ENCODE measurements at places on chromosomes 13 and 19.
A peak's percentile ranks its signal among the peaks of the same experiment; 100 is the strongest.

GRCh38 chr19:4633140-4633967 is 6.0 kb upstream of the TNFAIP8L1 start:
- peak; percentile 53 for DNase-seq

DNA sequence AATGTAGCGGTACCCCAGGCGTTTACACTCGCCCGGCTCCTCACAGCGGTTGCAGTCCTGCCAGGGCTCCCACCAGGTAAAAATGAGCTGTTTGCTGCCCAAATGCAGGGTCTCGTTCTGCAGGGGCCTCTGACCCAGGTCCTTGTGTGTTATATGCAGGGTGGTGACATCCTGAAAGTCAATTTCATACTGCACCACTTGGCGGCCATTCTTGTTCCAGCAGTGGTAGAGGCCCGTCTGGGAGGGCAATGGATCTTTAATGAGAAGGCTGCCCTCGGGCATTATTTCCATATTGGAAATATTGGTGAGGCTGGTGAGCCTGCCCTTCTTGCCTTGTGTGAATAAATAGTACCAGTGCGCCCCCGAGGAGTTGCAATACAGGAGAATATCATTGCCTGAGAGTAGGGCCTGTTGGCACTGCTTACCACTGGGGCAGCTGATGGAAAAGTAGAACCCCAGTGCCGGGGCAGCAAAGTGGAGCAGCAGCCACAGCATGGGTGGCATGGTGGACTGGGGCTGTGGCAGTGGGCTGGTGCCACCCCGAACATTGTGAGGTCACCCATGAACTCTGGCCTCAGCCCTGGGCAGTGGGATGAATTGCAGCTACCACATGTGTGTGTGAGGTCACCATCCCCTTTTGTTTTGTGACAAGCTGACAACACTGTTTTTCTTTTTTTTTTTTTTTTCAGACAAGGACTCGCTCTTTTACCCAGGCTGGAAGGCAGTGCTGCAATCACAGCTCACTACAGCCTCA is at the start of gene FAM187B:
Gene FAM187B (minus strand): TSS at position 563 of the 754 bp plus-strand sequence. CDS start 59 bp downstream, at position 504.
- no peak for DNase-seq

- no peak for DNase-seq
These were observed at the start of gene TJP3 for GRCh38 chr19:3708207-3708931. TSS of gene TJP3 (plus strand) at chr19:3708384. CDS start at chr19:3728433, 20,049 bp downstream.

GRCh38 chr19:45376045-45376724 is 5.8 kb upstream of the ERCC2 start:
- DNase-seq, result peak; percentile 64

DNA sequence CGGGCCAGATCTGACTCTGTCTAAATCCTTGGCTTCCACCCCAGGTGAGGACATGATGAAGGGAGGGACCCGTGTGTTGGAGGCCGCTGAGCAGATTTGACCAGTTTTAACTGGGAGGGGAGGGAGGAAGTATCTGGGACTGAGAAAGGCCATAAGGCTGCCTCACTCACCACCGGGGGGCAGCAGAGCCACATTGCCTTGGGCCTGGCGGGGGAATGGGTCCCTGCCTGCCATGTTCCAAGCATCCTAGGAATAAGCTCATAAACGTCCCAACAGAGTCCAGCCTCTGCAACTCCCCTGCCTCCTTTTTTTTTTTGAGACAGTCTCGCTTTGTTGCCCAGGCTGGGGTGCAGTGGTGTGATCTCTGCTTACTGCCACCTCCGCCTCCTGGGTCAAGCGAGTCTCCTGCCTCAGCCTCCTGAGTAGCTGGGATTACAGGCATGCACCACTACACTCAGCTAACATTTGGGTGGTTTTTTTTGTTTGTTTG is 15.5 kb downstream of the MAST3 start:
- peak; percentile 63 for DNase-seq

DNA sequence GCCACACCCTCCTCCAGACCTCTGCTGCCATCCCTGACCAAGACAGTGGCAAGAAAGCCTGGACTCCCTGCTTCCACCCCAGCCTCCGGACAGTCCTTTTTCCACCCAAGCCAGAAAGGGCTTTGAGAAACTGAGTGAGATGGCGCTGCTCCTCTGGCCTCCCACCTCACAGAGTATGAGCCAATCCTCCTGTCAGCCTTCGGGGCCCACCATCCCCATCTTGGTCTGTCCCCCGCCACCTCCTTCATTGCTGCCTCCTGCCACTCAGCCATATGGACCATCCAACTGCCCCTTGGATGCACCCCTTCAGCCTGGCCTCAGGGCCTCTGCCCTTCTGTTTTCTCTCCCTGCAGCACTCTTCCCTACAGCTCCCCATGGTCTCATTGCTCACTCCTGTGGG is 125.7 kb downstream of the CRYL1 start:
- no peak for DNase-seq

- no peak for DNase-seq
These were observed 3.4 kb downstream of the RFX1 start for GRCh38 chr19:14002571-14003250.

- DNase-seq, result no peak
These were observed 8.0 kb upstream of the SOX1 start for GRCh38 chr13:112058941-112059340.

DNA sequence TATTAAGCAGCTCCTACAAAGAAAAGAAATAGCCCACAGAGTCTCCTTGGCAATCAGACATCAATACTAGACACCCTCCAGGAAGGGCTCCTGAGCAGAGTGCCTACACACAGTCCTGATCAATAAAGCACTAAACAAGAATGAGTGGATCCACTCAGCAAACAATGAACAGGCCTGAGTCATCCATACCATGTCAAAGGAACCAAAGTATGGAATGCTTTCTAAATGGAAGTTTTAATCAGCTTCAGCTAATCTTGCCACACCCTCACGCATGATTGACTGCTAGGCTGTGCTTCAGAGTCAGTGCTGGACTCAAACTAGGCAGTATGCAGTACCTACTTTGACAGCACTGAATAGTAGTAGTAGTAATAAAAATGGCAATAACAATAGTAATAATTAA is 392.7 kb upstream of the HTR2A start:
- DNase-seq, result no peak

- DNase-seq, result no peak
These were observed 97.0 kb downstream of the DCT start for GRCh38 chr13:94382517-94382916.

DNA sequence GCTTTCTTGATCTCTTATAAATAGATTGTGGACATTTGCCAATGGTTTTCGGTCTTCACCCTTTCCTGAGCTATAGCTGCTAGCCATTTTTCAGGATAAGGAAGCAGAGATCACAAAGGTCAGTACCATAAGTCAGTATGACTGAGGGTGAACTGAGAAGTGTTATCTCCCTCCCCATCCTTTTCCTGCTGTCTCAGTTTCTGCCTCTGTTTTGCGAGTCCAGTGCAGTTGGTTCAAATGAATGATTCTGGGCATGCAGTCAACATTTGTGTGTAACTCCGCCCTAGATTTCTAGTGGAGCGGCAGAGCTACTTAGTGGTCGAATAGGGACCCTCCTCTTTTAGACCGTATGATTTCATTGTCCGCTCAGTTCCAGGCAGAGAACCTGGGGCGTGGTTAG is 460.8 kb upstream of the ARGLU1 start:
- no peak for DNase-seq

GRCh38 chr19:31530781-31531180 is 181.5 kb upstream of the TSHZ3 start:
- DNase-seq, result no peak

DNA sequence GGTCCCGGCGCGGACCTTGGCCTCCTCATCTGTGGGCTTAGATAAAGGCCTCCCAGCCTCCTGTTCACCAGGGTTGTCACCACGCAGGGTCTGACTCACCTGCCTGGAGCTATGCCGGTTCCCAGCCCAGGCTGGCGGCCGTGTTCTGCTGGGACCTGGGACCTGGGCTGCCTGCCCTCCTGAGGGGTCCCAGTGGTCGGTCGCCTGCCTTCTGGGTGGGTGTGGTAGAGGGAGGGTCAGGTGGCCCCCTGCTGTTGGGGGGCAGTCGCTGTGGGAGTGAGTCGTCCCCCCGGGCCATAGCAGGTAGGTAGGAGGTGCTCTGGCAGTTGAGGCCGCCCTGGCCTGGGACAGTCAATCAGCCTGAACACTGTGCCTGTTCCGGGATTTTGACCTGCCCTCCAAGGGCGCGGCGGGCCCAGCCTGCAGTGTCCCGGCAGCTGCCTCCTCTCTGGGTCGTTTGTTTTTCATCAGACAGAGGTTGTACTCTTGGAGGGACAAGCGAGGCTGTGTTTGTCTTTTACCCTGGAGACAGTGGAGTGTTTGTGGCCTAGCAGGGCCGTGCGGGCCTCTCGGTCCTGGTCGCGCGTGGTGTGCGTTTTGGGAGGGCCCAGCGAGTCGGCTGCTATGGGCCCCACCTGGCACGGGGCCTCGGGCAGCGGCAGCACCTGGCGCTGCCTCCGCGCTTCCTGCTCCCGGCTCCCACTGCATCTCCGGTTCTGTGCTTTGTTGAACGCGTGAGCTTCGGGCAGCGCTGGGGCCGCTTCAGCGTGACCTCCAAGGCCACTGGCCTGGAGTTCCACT is 2.6 kb downstream of the ADAT3 start:
- no peak for DNase-seq

GRCh38 chr13:39036212-39036611 is 1.7 kb downstream of the PROSER1 start:
- no peak for DNase-seq

DNA sequence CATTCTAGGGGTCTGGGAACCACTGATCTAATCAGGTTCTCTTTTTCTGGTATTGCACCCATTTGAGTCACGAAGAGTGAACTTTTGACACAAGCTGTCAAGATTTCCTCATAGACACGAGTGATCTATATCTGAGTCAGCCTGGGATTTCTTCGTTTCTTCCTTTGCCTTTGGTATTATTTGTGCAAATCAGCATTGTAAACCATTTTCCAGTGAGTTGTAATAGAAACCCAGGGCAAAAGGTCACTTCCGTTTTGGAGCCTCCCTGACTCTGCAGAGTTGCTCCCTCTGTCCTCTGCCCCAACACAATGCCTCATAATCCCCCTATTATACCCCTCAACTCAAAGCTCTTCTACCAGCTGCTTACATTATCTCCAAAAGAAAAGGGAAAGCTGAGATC is 615.1 kb downstream of the EFNB2 start:
- no peak for DNase-seq

- no peak for DNase-seq
These were observed 1.8 kb upstream of the SPRY2 start for GRCh38 chr13:80342471-80343371.

- no peak for DNase-seq
These were observed 16.8 kb upstream of the PSG9 start for GRCh38 chr19:43286096-43286495.

DNA sequence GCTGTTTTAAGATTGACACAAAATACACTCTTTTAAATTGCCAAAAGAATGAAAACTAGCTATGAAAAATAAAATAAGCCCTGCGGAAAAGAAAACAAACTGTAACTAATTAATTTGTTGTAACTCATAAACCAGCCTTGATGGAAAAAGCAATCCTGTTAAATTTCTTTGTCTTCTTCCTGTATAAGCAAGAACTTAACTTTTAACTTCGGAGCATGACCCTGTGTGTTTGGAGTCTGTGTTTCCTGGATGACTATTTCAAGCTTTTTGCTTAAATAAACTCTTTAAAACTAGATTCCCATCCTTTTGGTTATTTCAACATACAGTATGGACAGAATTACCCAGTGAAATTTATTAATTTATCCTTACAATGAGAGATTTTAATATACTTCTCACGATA is 122.6 kb downstream of the TNFRSF19 start:
- DNase-seq, result no peak

- DNase-seq, result no peak
These were observed 17.1 kb downstream of the MYO9B start for GRCh38 chr19:17092696-17093095.

GRCh38 chr13:68125087-68125480 is 894.9 kb upstream of the PCDH9 start:
- no peak for DNase-seq

- DNase-seq, result peak; percentile 43
These were observed 7.5 kb upstream of the ARHGEF18 start for GRCh38 chr19:7340959-7341837.

DNA sequence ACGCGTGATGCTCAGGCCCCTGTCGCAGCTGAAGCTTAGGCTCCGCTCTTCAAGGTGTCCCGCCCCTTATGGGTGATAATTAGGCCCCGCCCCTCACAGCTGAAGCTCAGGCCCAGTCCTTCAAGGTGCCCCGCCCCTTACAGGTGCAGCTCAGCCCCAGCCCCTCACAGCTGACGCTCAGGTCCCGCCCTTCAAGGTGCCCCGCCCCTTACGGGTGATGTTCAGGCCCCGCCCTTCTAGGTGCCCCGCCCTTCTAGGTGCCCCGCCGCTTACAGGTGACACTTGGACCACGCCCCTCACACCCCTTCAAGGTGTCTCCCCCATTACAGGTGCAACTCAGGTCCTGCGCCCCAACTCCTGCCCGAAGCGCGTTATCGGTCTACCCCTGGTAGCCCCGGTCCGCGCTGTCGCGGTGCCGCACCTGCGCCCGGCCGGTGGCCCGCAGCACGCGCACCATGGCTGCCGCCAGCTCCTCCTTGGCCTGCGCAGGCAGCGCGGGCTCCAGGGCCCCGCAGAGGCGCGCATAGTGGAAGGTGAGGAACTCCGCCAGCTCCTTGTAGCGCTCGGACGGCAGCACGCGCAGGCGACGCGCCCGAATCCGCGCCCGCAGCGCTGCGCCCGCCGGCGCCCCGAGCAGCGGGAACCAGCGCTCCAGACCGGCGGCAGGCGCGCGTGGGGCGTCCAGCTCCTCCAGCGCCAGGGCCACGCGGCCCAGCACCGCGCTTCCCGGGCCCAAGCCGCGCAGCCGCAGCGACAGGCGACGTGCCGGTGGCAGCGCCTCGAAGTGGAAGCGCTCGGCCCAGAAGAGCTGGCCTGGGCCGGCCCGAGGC is 7.3 kb downstream of the RASAL3 start:
- no peak for DNase-seq

- no peak for DNase-seq
These were observed 52.2 kb downstream of the POLR1D start for GRCh38 chr13:27673911-27674310.

GRCh38 chr13:44918326-44919103 is 70.8 kb downstream of the NUFIP1 start:
- peak; percentile 91 for DNase-seq

GRCh38 chr19:966485-967088 is 17.6 kb upstream of the WDR18 start:
- no peak for DNase-seq

DNA sequence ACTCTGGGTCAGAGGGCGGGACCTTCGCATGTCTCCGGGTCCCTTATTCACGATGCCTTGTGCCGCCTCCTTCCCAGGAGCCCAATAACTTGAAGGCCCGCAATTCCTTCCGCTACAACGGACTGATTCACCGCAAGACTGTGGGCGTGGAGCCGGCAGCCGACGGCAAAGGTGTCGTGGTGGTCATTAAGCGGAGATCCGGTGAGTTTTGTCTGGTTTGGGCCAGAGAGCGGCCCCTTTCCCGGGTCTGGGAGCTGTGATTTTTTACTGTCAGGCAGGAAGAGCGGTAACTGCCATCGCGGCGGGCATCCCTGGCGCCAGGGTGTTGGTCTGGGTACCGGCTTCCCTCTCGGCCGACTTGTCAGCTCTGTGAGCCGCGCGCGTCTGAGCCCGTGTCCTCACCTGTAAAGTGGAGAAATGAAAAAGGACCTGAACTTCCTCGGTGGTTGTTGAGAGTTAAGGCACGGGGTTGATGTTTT is 800 bp downstream of the RPL28 start:
- no peak for DNase-seq

- no peak for DNase-seq
These were observed 9.5 kb upstream of the AMER2 start for GRCh38 chr13:25181597-25181996.
